ENCODE measurements at places on chromosomes 12 and 14.

- no peak for DNase-seq
Observed at GRCh38 chr14:40762685-40763084, 844.0 kb upstream of the LRFN5 start.

GRCh38 chr12:97047361-97047760 is 140.3 kb downstream of the NEDD1 start:
- DNase-seq, result no peak

DNA sequence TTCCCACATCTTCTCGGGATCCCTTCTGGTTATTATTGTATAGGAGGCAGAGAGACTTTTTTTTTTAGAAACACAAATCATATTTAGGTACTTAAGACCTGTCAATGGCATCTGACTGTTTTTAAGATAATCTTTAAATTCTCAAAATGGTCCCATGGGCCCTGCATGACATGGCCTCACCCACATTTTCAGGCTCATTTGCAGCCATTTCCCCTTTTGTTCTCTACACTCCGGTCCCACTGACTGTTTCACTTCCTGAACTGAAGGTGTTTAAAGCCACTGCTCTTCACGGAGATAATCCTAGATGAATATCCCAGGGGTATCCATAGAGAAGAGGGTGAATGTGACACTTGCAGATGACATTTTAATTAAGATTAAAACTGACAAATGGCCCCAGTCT is 12.3 kb upstream of the C12orf71 start:
- DNase-seq, result no peak

- DNase-seq, result no peak
Observed at GRCh38 chr14:74908861-74909341, 14.2 kb downstream of the RPS6KL1 start.

- no peak for DNase-seq
Observed at GRCh38 chr12:88940854-88941253, 360.6 kb upstream of the KITLG start.
